ENCODE measurements at places on chromosomes 2 and 18. TPM values are rescaled to one million over a fixed set of nuclear protein-coding genes. Genes with fewer than 3 reads are reported as not detected.

UGT1A5 gene
- total RNA-seq: not detected

CERKL gene
- not detected for total RNA-seq

- no peak for DNase-seq
These were observed 99.1 kb downstream of the PTGR3 start for GRCh38 chr18:75109819-75110218.

DAW1 gene
- not detected for total RNA-seq

AMMECR1L gene
- total RNA-seq: 16.8 TPM

TYMS gene
- 16.8 TPM for total RNA-seq

OTOF gene
- total RNA-seq: not detected

DNA sequence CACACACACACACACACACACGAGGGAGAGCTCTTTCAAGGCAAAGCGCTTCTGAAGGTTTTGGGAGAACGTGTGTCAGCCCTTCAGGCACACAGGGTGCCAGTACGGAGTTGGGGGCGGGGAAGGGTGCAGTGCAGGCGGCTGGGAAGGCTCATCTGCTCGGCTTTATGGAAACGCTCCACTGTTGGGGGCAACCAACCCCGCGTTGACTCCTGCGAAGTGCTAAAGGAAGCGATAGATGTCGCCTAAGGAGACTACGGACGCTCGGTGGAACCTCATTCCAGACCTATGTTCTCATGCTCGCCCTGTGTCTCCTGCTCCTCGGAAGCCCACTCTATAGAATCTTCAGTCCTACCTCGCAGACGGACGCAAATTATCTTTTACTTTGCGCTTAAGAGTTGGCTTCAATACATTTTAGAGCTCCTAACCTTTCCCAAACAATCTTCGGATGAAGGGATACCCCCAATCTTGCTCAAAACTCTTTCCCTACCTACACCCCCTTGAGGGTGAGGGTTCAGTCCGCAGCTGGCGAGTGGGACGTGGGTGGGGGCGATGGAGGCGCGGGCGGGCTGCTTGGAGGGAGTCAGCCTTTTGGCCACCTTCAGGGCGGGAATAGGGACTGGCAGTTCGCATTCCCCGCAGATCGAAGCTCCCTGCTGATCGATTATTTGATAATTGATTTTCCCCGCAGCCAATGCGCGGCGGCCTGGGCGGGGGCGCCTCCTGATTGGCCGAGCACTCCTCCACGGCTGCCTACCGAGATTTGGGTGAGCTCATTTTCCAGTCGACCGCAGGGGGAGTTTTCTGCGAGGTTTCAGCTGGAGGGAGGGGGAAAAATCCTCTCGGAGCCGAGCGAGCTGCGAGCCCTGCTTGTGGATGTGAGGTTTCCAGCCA lies 1.9 kb upstream of the MEIS1 start:
- peak; percentile 98 for DNase-seq

DNA sequence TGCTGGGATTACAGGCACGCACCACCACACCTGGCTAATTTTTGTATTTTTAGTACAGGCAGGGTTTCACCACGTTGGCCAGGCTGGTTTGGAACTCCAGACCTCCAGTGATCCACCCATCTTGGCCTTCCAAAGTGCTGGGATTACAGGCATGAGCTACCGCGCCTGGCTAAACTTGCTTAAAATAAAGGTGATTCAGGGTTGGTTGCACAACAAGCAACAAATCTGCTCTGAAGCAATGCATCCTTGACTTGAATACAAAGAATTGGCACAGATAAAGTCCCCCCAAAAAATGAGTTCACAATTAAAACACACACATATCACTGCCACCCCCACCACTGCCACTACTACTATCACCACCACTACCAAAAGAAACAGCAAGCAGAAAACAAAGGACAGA lies 34.9 kb downstream of the CCDC88A start:
- DNase-seq: no peak

GRCh38 chr2:235754357-235755207 lies 260.7 kb downstream of the AGAP1 start:
- DNase-seq: no peak

- no peak for DNase-seq
These were observed 185.9 kb upstream of the SPHKAP start for GRCh38 chr2:228367356-228367755.

Measured in fibroblast of lung (primary cell).